Aorta (tissue), 5 donors: ENCODE measurements at places on chromosomes 3 and 15. TPM values are rescaled to one million over a fixed set of nuclear protein-coding genes. Genes with fewer than 3 reads are reported as not detected.

GRCh38 chr15:68589783-68590710 is 11.3 kb downstream of the CORO2B start:
- H3K27ac ChIP-seq = peak overlapping the region; percentile 47
- DNase-seq = peak; percentile 76
- no peaks in the 10 kb centered on the region for H3K36me3 ChIP-seq
- H3K4me3 ChIP-seq = no peak overlapping the region

DNA sequence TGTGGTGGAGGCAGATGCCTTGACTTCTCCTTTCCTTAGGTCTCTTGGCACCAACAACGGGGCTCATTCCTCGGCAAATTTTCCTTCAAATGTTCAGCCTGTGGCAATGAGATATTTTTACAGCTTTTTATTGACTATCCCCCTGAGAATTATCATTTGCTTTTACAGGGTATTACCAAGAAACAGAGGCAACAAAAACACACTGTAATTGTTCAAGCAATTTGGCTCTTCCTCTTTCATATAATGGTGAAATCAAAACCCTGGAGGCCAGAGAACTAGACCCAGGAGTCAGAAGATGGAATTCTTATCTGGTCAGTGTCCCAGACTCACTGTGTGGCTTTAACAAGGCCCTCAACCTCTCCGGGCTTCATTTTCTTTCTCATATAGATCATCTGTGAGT is 40.1 kb downstream of the TRIM42 start:
- H3K36me3 ChIP-seq = no peaks in the 10 kb centered on the region
- no peaks in the 10 kb centered on the region for H3K4me1 ChIP-seq
- no peak overlapping the region for H3K27ac ChIP-seq
- no peak for DNase-seq
- no peaks in the 10 kb centered on the region for H3K27me3 ChIP-seq

The EPHA3 gene
- total RNA-seq = 10.7 TPM

GRCh38 chr3:177337541-177338331 is 140.5 kb upstream of the TBL1XR1 start:
- no peak overlapping the region for H3K27ac ChIP-seq
- no peak for DNase-seq
- peaks cover 5% of the 10 kb centered on the region for H3K4me1 ChIP-seq
- H3K36me3 ChIP-seq = no peaks in the 10 kb centered on the region

GRCh38 chr15:58109419-58109818 is 28.8 kb upstream of the AQP9 start:
- no peak overlapping the region for H3K4me3 ChIP-seq
- no peak for DNase-seq
- H3K4me1 ChIP-seq = no peaks in the 10 kb centered on the region
- no peaks in the 10 kb centered on the region for H3K36me3 ChIP-seq
- H3K27me3 ChIP-seq = no peaks in the 10 kb centered on the region

DNA sequence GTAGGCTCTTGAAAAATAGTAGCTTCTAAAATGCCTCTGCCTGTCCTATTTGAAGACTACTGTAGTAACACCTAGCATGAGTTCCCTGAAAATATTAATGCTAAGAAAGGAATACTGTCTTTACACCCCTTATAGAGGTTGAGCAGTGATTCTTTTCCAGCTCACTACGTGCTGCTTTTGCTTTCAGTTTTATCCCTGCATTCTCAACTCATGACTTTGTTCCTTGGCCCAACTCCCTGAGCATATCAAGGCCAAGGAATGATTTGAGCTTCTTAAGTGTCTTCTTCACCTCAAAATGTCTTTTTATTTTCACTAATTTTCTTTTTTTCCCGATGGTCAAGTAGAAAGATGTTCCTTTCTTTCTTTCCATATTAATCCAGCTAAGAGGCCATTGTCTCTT is 16.5 kb upstream of the P2RY13 start:
- peak overlapping the region; percentile 20 for H3K4me3 ChIP-seq
- no peaks in the 10 kb centered on the region for H3K36me3 ChIP-seq
- no peaks in the 10 kb centered on the region for H3K27me3 ChIP-seq
- no peak overlapping the region for H3K27ac ChIP-seq
- H3K4me1 ChIP-seq = no peaks in the 10 kb centered on the region
- DNase-seq = no peak

DNA sequence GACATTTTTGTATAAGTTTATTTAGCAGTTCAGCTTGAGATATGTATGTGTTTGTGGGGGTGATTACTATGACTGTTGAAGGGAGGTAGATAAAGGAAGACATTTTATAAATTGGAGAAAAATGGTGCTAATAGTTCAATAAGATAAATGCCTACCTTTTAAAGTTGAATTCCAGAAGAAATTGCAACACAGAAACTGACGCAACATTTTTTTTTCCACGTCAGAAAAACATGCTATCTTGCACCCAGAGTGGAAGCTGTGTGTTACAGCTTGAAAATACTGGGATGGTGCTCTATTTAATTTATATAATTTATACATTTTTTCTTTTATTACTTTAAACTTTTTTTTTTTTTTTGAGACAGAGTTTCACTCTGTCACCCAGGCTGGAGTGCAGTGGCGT is 171.7 kb downstream of the WNT5A start:
- no peak overlapping the region for H3K27ac ChIP-seq
- H3K4me1 ChIP-seq = no peaks in the 10 kb centered on the region
- no peak for DNase-seq
- no peaks in the 10 kb centered on the region for H3K36me3 ChIP-seq

The DUOX1 gene
- 4.5 TPM for total RNA-seq

GRCh38 chr15:39631357-39631756 is 50.5 kb downstream of the THBS1 start:
- H3K4me1 ChIP-seq = no peaks in the 10 kb centered on the region
- no peak overlapping the region for H3K4me3 ChIP-seq
- H3K36me3 ChIP-seq = no peaks in the 10 kb centered on the region
- no peak overlapping the region for H3K27ac ChIP-seq
- no peaks in the 10 kb centered on the region for H3K27me3 ChIP-seq

DNA sequence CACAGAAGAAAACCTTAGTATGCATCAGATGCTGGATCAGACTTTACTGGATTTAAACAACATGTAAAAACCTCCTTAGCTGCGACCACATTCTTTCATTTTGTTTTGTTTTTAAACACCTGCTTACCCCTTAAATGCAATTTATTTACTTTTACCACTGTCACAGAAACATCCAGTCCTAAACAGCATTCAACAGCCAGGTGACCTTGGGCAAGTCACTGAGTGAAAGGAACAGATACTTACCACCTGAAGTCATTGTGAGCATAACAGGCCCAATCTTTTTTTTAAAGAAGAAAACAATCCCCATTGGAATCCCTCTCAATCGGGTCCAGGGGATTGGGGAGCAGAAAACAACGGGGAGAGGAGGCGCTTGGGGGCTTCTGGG is 390 bp downstream of the STARD5 start:
- no peaks in the 10 kb centered on the region for H3K27me3 ChIP-seq
- no peaks in the 10 kb centered on the region for H3K4me1 ChIP-seq
- H3K36me3 ChIP-seq = peaks cover 3% of the 10 kb centered on the region

DNA sequence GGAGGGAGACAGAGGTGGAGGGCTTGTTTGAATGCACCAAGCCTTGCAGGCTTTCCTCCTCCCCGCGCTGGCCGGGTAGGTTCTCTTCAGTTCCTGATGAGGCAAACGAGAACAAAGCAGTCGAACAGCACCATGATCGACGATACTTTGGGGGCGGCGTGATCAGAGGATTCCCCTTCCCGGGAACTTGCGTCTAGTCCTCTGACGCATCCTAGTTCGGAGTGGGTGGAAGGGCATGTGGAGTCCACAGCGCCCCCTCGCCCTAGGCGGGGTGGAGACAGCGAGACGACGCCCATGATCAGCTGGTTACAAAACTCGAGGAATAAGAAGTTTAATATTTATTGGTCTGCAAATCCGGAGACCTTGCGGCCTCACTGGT is 452 bp upstream of the SV2B start:
- no peaks in the 10 kb centered on the region for H3K36me3 ChIP-seq
- no peak for DNase-seq

DNA sequence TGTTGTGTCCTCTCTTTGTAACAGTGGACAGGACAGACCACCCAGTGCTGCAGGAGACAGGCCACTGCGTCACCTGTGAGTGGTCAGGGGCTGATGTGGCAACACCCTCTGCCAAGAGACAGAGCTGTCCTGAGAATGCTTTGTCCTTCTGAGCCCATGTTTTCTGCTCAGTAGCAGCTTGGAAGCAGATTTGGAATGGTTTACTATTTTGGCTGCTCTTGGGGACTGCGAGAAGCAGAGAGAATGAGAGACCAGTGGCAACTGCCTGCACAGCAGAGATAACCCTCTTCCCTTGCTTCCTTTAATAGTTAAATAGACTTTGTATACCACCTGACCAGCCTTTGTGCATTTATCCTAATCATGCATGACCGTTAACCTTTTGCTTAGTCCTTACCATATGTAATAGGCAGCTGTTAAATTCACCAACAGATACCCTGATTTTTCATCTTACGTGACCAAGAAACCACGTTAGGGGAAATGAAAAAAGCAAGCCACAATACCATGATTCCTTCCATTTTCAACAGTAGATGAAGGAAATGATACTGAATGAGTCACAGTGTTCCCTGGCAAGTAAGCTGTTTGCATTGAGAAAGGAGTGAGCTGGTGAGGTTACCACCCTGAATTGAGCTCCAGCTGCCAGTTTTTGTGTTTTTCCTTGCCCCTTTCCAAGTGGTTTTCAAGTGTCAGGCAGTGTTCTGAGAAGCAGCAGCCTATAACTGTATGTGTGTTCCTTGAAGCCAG is 35.5 kb downstream of the B3GALNT1 start:
- no peaks in the 10 kb centered on the region for H3K4me1 ChIP-seq
- H3K4me3 ChIP-seq = no peak overlapping the region
- peak overlapping the region; percentile 50 for H3K27ac ChIP-seq
- peak; percentile 51 for DNase-seq
- no peaks in the 10 kb centered on the region for H3K27me3 ChIP-seq

DNA sequence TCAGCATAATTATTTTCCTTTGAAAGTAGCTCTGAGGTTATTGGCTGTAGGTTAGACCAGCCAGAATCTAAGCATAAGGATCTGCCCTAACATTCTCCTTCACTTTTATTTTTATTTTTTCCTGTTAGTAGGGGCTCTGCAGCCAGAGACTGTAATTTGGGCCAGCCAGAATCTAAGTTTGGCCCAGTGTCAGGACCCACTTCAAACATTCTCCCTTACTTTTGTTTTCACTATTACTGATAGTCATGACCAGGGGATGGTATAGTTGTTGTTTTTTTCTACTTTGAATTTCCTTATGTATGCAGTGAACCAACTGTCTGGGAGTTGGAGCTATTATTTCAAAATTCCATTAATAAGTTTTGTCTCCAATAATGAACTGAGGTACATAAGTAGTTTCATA is 121.0 kb upstream of the MBNL1 start:
- H3K27me3 ChIP-seq = no peaks in the 10 kb centered on the region
- no peaks in the 10 kb centered on the region for H3K36me3 ChIP-seq
- no peak for DNase-seq
- no peaks in the 10 kb centered on the region for H3K4me1 ChIP-seq

The BCHE gene
- 4.3 TPM for total RNA-seq

DNA sequence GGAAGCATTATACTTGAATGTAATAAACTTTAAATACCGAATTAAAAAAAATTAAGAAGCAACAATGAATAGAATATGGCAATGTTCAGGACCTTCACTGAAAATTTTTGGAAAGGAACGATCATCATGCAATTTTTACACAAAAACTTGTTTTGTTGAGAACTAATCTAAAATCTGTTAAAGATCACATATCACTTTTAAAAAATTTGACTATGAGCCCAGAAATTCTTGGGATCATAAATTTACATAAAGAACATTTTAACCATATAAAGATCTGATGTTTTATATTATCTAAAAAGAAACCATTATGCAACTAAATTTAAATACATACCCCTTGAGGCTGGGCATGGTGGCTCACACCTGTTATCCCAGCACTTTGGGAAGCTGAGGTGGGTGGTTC is 76.2 kb upstream of the MELTF start:
- H3K4me3 ChIP-seq = no peak overlapping the region
- no peak for DNase-seq
- no peaks in the 10 kb centered on the region for H3K27me3 ChIP-seq
- H3K27ac ChIP-seq = no peak overlapping the region
